ELR (cell line): ENCODE measurements at places on chromosomes 11 and 22.

DNA sequence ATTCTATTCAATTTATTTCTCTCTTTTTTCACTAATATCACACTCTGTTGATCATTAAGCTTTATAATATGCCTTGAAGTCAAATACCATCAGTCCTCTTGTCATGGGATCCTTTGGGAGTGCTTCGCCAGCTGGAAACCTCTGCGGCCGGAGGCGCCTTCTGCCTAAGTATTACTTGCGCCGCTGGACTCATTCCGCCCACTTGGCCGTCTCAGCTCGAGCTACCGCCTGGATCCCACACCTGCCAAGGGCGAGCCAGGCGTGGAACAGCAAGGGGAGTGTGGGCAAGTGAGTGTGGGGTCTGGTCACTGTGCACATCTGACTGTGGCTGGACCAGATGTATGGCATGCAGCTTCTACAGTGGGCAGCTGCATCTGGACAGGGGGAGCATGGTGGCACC, 9.1 kb upstream of the MAP6 start:
- no peak for DNase-seq

GRCh38 chr11:112728288-112728687, 232.9 kb upstream of the NCAM1 start:
- DNase-seq: no peak

- DNase-seq: no peak
Observed at GRCh38 chr11:59119826-59120225, 12.8 kb downstream of the FAM111B start.

- DNase-seq: no peak
Observed at GRCh38 chr11:87213444-87213843, 175.7 kb downstream of the TMEM135 start.

- peak; percentile 69 for DNase-seq
Observed at GRCh38 chr11:59756558-59756840, 1.3 kb downstream of the STX3 start.

DNA sequence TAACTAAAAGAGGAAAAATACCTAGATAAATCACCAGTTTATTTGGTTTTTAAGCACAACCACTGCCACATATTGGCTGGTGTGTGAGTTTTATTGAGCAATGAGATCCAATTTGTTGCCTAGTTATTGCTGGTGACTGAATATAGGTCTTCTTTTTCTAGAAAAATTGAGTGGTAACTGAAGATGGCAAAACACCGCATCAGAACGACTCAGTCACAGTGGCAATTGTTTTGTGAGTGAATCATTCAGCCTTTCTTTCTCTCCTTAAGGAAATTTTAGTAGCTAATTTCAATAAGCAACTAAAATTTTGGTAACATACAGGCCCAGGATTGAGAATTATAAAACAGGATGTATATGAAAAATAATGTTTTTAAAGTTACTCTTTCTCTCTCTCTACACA, 533.0 kb downstream of the KCNA4 start:
- DNase-seq: no peak

DNA sequence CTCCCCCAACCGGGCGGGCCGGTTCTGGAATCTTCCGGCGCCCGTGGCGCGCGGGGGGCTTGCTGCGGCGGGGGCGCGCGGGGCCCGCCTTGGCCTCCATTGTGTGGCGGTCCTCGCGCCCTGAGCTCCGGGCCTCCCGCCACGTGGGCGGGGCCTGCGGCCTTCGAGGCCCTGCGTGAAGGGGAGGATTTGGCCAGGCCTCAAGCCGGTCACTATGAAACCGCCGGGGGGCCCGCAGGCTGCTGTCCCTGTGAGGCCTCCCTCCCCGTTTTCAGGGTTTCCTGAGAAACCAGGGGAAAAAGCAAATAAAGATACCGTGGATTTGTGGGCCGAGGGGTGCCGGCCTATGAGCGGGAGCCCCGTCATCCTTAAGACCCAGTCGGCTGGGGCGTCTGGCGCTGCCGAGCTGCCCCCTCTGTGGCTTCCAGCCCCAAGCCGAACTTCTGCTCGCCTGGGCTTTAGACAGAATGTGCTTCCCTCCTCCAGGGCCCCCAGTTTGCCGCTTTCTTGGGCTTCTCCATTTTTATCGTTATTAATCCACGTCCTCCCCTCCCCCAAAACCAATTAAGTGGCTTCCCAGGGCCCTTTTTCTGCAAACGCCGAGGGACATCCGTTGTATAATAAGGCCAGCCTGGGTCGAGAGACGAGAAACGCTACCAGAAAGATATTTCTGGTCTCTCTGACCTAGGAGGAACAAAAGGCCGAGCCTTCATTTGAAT, 602 bp downstream of the EWSR1 start:
- DNase-seq: peak; percentile 78

- DNase-seq: no peak
Observed at GRCh38 chr11:30434901-30435300, 112.0 kb downstream of the ARL14EP start.

- no peak for DNase-seq
Observed at GRCh38 chr22:10780281-10780680, 4747.7 kb upstream of the OR11H1 start.

- no peak for DNase-seq
Observed at GRCh38 chr11:132037467-132037862, 667.0 kb downstream of the NTM start.

DNA sequence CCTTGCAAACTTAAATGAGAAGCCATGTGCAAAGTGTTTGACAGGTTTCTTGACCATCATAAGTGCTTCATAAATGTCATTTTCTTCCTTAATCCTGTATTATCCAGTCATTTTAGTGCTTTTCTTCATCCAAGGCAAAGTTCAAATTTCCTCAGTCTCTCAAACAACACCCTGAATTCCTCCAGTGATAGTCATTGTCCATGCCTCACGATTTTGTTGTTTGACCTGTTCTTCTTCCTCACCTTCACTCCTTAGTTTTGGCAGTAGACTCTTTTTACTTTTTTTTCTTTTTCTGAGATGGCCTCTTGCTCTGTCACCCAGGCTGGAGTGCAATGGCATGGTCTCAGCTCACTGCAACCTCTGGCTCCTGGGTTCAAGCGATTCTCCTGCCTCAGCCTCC, 1257.3 kb downstream of the FAM181B start:
- no peak for DNase-seq

- DNase-seq: no peak
Observed at GRCh38 chr11:128629516-128630106, 42.3 kb upstream of the ETS1 start.

GRCh38 chr11:133947321-133947756, 9.4 kb downstream of the IGSF9B start:
- DNase-seq: peak; percentile 44

DNA sequence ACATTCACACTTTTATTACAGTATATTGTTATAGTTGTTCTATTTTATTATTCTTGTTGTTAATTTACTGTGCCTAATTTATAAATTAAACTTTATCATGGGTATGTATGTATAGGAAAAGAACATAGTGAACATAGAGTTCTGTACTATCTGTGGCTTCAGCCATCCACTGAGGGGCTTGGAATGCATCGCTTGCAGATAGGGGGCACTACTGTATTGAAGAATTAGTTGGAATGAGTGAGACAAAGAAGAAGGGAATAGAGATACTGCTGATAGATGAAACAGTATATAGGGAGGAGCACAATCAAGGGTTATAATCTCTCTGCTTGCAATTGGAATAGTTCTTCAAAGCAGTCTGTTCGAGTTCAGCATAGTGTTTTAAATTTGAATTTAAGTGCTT, 432.2 kb downstream of the RAB38 start:
- peak; percentile 3 for DNase-seq

- DNase-seq: no peak
Observed at GRCh38 chr11:299951-300735, 817 bp upstream of the IFITM5 start.

DNA sequence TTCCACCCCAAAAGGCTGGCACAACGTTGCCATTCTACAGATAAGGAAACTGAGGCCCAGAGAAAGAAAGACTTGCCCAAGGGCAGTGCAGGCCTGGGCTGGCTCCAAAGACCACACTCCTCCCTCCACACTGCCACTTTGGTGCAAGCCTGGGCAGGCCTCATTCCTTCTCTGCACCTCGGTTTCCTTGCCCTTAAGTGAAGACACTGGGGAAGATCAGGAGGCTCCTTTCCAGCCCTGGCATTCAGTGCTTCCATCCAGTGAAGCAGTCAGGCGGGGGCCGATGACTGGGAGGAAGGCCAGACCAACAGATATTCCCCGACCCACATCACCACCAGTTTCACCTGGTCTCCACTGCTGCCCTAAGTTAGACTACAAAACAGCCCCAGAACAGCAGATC, 18.3 kb upstream of the TCF20 start:
- no peak for DNase-seq

DNA sequence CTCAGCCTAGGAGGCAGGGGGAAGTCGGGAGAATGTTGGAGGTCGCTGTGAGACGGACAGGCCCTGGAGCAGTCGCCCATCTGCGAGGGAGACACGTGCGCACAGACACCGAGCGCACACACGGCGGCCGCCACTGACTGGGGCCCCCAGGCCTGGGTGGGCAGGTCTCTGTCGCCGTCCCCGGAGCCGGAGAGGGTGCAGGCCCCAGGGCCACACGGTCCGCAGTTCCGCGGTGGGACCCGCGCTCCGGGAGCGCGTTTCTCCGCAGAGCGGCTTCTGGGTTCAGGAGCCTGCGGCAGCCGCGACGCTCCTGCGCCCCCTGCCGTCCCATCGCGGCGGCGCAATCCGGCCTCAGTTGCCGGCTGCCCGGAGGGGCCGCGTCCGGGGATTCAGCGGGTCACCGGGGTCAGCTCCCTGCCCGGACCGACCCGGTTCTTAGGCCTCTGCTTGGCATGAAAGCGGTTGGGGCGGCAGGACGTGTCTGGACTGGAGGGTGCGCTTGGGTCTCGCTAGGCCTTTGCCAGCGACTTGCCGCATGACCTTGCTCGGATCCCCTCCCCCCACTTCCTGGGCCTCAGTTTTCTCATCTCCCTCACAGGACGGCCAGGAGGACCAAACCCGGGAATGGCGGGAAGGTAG, 31.2 kb downstream of the PDE2A start:
- DNase-seq: peak; percentile 63

DNA sequence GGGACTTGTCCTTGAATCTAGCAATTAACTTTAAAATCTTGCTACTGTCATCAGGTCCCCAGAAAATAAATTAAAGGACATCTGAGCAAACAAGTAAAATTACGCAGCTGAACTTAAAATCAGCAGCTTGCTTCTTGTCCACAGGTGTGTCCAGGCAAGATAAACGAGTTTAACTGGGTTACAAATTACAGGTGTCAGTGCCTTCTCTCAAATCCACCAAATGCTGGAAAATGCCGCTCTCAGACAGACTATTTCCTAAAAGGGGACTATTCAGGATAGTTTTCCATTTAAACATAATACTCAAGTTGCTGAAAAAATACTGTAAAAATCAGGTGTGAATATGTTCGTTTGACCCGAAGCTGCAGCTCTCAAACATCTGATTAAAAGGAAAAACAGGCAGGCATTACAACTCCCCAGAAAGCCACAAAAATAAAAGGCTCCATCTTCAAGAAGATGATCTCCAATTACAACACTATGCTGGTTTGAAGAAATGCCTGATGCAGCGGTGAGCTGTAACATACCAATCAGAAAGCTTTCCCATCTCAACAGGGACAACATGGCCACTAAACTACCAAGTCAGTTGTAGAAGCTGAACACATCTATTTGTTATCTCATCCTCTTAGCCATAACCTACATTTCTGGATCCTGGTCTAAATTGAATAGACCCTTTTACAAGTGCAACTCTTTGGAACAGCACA, 82.1 kb downstream of the CADM1 start:
- no peak for DNase-seq

DNA sequence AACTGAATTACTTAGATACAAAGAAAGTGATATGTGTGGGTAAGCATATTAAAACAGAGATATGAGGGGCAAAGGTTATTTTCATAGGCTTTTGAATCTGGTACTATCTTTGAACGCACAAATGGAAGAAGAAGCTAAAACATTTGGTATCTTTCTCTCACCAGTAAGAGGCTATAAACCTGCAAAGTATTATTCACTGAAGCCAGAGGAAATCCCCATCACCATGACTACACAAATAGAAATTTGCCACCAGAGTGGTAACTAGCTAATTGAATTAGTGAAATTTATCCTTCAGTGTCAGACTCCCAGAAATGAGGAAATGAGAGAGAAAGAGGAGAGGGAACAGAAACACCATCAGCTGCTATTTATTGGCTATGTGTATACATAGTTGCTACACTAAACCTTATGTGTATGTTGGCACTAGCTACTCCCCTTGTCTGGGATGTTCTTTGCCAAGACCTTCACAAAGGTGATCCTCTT, 503.4 kb downstream of the DLG2 start:
- DNase-seq: no peak

- DNase-seq: peak; percentile 32
Observed at GRCh38 chr11:1832211-1832919, 2.4 kb upstream of the SYT8 start.

DNA sequence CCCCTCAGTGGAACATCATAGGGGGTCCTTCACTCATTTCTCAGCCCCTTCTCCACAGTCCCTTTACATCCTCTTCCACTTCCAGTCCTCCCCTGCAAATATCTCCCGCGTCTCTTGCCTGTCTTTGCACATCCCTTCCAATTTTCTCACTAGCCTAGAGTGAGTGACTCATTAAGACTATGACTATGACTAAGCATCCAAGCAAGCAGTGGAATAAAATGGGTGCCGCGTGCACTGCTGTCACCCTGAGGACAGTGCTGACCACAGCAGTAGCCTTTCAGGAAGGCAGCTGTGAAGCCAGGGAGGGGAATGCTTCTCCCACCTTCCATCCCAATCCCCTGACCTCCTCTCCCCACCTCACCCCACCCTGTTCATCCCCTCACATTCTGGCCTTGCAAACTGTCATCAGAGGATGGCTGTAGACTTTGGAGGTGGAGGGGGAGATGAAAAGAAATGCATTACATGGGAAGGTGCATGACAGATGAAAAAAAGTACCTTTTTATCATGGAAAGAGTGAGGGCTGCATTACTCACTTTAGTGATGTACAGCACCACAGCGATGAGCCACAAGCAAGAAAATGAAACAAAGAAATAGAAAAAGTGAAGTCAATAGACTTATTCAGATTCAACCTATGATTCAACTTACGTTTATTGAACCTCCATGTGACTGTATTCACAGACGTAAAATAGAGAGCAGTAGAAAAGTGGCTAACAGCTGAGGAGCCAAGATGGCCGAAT, 948.2 kb downstream of the NTM start:
- peak; percentile 88 for DNase-seq

DNA sequence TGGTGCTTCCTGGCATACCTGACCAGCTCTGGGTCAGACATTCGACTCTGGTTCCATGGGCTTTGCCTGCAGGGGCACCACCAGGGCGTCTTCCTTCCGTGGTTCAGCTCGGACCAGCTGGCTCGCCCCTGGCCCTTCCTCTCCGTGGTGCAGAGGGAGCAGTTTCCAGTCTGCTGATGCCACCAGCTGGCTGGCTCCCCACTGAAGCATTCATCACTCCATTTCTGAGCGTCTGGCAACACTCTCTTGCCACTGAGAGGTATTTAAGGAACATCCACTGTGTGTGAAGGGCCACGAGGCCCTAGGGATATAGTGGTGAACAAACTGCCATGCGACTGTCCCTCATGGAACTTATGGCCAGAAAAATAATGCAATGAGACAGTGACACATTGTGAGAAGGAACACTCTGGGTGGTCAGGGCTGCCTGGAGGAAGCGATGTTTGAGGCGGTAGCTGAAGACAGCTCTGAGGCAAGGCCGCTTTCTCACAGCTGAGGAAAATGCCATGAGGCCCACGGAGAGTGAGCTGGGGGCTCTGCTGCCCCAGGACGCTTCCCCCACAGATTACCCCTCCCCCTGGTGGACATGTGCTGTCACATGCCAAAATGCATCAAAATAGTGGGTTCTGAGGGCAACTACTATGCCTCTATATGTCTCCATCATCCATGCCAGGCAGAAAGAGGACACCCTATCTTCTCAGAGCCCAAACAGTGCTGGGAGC, 44.9 kb upstream of the ARFGAP3 start:
- peak; percentile 8 for DNase-seq

- no peak for DNase-seq
Observed at GRCh38 chr22:50175921-50176849, 5.7 kb downstream of the PANX2 start.

- DNase-seq: peak; percentile 24
Observed at GRCh38 chr11:16895306-16895705, 118.9 kb downstream of the PLEKHA7 start.
